RCC 7860 (cell line): ENCODE measurements at places on chromosomes 12 and 14.

- DNase-seq, result no peak
Measured at GRCh38 chr14:39592116-39592789, 160.0 kb upstream of the FBXO33 start.

GRCh38 chr14:55026441-55026792 lies 482 bp downstream of the WDHD1 start:
- DNase-seq, result no peak

GRCh38 chr14:23694949-23695663 lies 58.9 kb downstream of the DHRS2 start:
- no peak for DNase-seq

DNA sequence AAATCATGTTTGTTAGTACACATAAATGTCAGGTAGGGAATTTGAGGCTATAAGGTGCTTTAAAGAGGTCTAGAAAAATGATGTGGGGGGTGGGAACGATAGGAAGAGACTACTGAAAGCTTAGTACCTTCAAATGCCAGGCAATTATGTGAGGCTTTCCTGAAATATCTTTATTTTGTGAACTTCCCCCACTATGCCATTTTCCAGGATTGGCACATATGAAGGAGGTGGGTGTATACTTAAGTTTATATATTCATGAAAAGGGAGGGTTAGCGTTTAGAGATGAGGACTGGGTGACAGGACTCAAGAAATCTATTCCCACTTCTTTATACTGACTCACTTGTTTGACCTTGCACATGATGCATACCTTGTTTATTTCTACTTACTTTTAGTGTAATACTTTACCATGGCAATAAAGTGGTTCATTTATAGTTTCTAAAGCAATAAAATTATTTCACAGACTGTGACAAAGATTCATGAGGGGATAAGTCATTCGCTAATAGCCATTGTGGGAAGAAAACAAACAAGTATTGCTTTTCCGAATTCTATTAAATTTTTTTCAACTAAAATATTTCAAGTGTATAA lies 77.1 kb downstream of the PLEKHA5 start:
- DNase-seq, result no peak

- DNase-seq, result peak; percentile 70
Measured at GRCh38 chr12:5379749-5380496, 52.0 kb upstream of the NTF3 start.

DNA sequence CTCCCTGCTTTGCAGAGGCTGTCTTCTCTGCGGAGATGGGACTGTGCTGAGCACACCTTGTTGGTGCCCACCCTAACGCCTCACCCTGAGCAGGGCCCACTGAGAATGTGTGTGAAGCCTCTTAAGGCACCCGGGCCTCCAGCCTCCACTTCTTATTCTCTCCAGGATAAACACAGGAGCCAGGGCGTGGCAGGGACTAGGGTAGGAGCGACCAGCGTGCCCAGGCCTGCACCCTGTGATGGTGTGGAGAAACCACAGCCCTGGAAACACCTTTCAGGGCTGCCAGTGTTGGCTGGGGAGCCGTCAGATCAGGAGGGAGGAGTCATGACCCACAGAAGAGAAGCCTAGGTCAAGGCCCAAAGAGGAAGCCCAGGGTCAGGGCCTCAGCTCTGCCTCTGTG lies 41.3 kb downstream of the VDR start:
- no peak for DNase-seq

DNA sequence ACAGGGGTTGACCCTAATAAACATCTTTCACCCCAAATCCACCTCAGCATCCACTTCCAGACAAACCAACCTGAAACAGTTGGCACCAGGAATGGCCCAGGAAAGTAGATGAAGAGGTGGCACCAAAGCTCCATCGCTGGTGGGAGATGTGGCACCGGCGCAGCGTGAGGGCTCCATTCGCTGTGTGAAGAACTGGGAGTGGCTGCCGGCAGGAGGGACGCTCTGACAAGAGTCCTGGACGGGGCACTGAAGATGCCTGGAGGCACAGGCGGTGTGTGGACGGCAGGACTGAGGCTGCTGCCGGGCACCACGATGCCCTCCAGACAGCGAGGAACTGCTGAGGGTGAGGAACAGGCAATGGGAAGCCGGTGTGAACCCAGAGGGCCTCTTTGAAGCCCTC lies 29.3 kb downstream of the DIO3 start:
- DNase-seq, result no peak

DNA sequence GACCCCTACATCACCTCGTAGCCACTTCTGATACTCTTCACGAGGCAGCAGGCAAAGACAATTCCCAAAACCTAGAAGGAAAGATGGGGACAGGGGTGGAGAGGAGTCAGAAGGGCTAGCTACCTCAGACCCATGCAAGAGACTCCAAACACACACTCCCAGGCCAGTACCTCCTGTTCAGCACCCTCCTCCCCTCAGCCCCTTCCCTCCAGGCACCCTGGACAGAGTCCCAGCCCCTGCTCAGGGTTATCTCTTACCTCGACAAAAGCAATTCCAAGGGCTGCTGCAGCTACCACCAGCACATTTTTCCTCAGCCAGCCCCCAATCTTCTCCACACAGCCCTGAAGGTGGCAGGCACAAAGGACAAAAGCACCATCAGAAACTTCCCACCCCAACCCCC lies 3.3 kb downstream of the CD63 start:
- no peak for DNase-seq

GRCh38 chr12:68113644-68114043 lies 45.9 kb downstream of the IFNG start:
- no peak for DNase-seq

GRCh38 chr14:52299692-52300278 lies 14.3 kb upstream of the PTGER2 start:
- DNase-seq, result peak; percentile 34

GRCh38 chr12:75432924-75433323 lies 42.0 kb downstream of the GLIPR1L2 start:
- DNase-seq, result no peak
